ENCODE measurements at places on chromosomes 2 and 18.

GRCh38 chr2:1548910-1549673 is 135.8 kb downstream of the TPO start:
- no peaks in the 10 kb centered on the region for H3K27me3 ChIP-seq
- no peaks in the 10 kb centered on the region for H3K4me1 ChIP-seq
- no peaks in the 10 kb centered on the region for H3K36me3 ChIP-seq
- no peak overlapping the region for H3K4me3 ChIP-seq
- H3K27ac ChIP-seq, result no peak overlapping the region

GRCh38 chr18:76524900-76525698 is 30.1 kb upstream of the ZNF516 start:
- no peak for DNase-seq
- peak overlapping the region; percentile 39 for H3K27ac ChIP-seq
- no peaks in the 10 kb centered on the region for H3K36me3 ChIP-seq

DNA sequence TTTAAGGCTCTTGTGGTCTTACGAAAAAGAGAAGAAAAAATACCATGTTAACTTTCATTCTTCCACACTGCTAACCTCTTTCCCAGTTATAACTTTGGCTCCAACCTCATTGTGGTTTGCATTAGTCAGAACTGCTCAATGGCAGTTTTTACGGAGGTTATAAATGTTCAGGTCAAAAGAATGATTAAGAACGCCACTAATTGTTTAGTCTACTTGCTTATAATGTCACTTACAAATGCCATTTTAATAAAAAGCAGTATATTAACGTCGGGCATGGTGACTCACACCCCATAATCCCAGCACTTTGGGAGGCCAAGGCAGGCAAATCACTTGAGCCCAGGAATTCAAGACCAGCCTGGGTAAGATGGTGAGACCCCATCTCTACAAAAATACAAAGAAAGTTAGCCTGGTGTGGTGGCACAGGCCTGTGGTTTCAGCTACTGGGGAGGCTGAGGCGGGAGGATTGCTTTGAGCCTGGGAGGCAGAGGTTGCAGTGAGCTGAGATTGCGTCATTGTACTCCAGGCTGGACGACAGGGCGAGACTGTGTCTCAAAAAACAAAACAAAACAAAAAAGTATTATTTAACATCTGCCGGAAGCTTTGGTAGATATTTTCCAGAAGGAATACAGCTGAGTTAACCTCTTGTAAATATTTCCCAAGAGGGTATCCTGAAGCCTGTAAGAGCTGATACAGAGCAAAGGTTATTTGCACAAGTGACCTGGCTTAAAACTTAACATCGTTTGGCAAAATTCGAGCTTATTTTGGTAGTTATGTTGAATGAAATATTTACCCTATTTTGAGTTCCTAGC is 5.1 kb downstream of the AGPS start:
- no peaks in the 10 kb centered on the region for H3K27me3 ChIP-seq
- peak overlapping the region; percentile 41 for H3K27ac ChIP-seq
- H3K4me3 ChIP-seq, result no peak overlapping the region
- no peaks in the 10 kb centered on the region for H3K36me3 ChIP-seq
- peak; percentile 35 for DNase-seq

- H3K27ac ChIP-seq, result peak overlapping the region; percentile 7
- no peaks in the 10 kb centered on the region for H3K36me3 ChIP-seq
- peaks cover 13% of the 10 kb centered on the region for H3K4me1 ChIP-seq
Observed at GRCh38 chr2:101989740-101990460, 1.9 kb upstream of the IL1R2 start.

- H3K4me3 ChIP-seq, result no peak overlapping the region
- no peak for DNase-seq
- no peaks in the 10 kb centered on the region for H3K27me3 ChIP-seq
- no peak overlapping the region for H3K27ac ChIP-seq
- no peaks in the 10 kb centered on the region for H3K36me3 ChIP-seq
- H3K4me1 ChIP-seq, result no peaks in the 10 kb centered on the region
Observed at GRCh38 chr2:167817422-167817821, 430.0 kb downstream of the STK39 start.
